Placental pericyte (primary cell): ENCODE measurements at places on chromosomes 7 and 10. TPM values are rescaled to one million over a fixed set of nuclear protein-coding genes. Genes with fewer than 3 reads are reported as not detected.

The INA gene
- 0.66 and 3.7 TPM in 2 replicates for total RNA-seq

The SPDYE11 gene
- total RNA-seq = not detected in 2 replicates

The ZPBP gene
- not detected in 2 replicates for total RNA-seq

The TAS2R41 gene
- 0.29 TPM in 1 of 2 replicates, not detected in the other for total RNA-seq

The VWA2 gene
- total RNA-seq = 0.43 and 1.5 TPM in 2 replicates

The MMP21 gene
- not detected in 2 replicates for total RNA-seq

The NEBL gene
- 0.22 TPM in 1 of 2 replicates, not detected in the other for total RNA-seq

The LIPK gene
- total RNA-seq = 0.29 TPM in 1 of 2 replicates, not detected in the other

The FGF8 gene
- total RNA-seq = not detected in 2 replicates

The HOGA1 gene
- total RNA-seq = 0.14 and 0.44 TPM in 2 replicates

The FRAT1 gene
- 0.86 and 1.8 TPM in 2 replicates for total RNA-seq

The CROT gene
- total RNA-seq = 3.5 and 14.2 TPM in 2 replicates
